ENCODE measurements at places on chromosomes 6 and 20.

DNA sequence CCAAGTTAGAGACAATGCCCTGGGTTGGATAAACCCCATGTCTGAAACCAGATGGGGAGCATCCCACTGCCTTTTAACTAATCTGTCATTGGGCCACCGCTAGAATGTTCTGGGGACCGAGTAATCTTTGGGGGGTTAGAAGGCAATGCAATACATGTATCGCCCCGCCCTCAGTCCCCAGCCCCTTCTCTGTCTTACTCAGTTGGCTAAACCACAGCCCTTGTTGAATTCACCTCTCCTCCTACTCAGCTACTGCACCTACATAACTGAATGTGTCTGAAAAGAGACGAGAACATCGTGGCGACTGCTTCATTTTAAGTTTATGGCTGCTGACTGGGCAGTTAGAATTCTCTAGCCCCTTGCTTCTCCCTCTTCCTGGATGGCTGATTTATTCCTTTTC lies 15.1 kb upstream of the CCR6 start:
- no peak for DNase-seq

DNA sequence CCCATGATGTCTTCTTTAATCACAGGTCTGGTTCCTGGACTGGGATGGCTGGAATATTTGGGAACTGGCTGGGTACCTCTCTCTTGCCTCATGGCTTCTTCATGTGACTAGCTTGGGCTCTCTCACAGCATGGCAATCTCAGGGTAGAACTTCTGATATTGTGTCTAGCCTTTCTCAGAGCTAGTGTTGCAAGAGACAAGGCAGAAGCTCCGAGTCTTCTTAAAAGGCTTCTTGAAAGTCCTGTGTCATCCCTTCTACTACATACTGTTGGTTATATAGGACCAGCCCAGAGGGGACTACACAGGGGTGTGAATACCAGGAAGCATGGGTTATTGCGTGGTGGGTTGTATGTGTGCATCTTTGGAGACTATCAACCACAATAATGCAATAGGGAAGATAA lies 23.3 kb downstream of the BCAS1 start:
- DNase-seq, result no peak

- DNase-seq, result no peak
Observed at GRCh38 chr6:78615430-78615904, 251.9 kb upstream of the IRAK1BP1 start.

DNA sequence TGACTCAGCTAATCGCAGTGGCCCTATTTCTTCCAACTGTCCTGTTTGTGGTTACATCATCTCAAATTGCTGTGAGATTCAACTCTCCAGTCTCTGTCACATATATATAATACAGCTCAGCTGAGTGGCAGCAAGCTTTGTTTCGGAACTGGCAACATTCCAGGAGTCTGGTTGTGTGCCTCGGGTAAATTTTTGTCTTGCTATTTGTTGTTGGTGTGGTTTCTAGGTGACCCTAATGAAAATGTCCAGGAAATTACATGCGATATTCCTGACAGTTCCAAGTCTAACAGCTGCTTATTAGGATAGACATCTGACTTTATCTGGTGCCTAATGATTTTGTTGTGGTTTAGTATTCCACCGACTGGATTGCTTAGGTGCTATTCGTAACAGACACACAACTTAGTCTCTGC lies 581.8 kb downstream of the CD109 start:
- DNase-seq, result no peak

DNA sequence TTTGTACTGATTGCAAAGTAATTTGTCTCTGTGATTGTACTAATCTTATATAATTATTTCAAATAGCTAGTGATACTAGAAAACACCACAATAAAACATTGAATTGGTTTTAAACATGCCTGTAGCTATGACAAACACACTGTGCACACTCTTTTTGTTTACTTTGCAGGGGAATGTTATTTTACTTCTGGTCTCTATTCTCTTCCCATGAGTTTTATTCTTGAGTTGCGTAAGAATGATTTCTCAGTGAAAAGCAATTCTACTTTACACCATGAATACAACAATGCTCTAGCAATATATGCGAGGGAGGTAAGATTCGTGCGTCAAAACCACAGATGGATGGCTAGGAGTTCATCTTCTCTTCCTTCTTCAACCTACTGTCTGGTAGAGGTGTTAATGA lies 68.4 kb upstream of the PHACTR1 start:
- no peak for DNase-seq

DNA sequence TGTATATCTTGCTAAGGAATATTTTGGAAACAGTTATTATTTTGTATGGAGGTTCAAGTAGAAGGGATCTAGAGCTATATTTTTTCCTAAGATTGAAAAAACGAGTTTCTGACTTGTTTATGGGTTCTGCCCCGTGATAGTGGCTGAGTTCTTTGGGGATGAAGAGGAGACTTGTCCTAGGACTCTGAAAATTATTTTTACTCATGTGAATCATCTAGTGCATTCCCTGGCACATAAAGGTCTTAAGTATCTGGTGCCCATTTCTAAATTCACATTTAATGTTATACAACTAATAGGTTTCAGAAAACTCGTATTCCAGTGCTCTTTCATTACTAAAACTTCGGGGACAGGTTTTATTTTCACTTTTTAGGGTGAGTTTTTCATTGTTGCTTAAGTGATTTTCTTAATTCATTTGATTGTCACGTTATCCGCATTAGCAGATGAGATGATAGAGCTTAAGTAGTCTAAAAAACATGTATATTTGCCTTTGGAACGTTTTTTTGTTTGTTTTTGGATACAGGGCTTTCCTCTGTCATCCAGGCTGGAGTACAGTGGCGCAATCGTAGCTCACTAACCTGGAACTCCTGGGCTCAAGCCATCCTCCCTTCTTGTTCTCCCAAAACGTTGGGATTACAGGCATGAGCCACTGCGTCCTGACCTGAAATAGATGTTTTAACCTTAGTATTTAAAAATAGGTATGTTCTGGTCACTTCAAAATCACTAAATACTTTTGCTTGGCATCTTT lies 2.1 kb downstream of the NFYA start:
- no peak for DNase-seq

- DNase-seq, result no peak
Observed at GRCh38 chr6:167113047-167113754, 9.7 kb upstream of the CCR6 start.

DNA sequence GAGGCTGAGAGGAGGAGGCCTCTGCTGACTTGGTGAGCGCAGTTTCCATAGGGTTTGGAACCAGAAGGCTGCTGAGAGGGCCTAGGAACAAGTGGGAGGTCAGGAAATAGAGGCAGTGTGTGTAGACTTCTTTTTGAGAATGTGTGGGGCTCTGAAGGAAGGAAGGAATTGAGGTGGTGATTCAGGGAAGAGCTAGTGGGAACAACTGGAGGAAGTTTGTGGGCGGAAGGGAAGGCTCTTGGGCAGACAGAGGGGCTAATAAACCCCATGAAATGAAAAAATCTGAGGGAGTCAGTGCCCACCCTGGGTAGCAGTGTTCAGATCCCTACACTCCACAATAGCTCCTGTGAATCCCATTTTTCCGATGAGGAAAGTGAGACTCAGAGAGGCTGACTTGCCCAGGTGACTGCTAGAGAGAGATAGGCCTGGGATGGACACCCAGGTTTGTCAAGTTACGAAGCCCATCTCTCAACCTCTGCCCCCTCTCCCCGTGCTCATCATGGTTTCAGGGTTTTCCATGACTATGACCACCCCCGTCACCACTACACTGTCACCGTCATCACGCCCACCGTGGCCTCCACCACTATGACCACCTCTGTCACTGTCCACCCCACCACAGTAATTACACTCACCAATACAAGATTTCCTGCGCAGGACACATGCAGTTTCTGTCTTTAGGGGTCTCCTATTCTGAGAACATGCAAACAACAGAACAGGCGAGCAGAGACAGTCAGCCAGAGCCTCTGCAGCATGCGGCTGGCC lies 106.4 kb downstream of the MRPL14 start:
- no peak for DNase-seq

DNA sequence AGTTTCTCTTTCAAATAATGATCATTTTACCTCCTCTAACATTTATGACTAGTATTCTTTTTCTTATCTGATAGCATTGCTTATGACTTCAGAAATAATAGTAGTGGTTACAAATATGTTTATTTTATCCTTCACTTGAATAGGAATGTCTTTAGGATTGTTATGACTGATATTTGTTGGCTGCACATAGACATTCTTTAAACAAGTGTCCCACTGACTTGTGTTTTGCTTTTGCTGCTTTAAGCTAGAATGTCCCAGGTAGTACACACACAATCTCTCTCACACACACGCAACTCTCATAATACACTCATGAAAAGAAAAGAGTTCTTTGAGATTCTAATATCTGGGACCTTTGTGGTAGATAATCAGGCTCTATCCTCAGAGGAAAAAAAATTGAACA lies 21.6 kb downstream of the KIAA1586 start:
- DNase-seq, result no peak

DNA sequence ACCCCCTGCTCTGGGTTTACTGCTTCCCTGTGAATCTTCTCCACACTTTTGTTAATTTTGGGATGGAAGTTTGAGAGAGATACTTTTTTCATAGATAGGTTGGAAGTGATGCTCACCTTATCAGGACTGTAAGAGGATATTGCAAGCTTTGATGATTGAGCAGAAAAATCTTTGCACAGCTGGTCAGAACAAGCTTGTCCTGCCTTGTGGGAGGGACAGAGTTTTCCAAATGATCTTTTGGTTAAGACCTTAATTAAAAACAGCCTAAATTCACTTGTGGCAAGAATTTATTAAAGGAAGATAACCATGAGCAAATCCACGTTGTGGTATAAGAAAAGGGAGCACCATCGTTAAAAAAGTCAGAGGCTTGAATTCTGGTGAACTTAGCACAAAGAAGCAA lies 32.2 kb downstream of the E2F3 start:
- DNase-seq, result no peak

GRCh38 chr6:169527306-169527705 lies 174.5 kb downstream of the WDR27 start:
- DNase-seq, result no peak

- no peak for DNase-seq
Observed at GRCh38 chr6:7151381-7151780, 43.6 kb downstream of the RREB1 start.

DNA sequence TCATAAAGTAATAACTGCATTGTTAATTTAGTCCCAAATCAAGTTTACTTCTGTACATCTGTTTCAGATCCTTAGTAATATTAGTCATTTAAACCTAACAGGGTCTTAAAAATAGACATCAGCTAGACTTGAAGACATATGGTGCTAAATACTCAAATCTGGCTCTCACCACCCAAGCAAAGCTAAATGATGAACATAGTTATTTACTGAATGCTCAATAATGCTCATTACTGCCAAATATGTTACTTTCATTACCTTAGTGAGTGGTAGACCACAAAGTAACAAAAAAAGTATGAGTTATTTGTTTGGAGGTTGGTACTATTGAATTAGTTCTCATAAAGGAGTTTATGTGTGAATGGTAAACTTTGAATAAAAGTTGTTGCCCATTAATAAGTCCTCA lies 502.1 kb downstream of the PKHD1 start:
- no peak for DNase-seq

DNA sequence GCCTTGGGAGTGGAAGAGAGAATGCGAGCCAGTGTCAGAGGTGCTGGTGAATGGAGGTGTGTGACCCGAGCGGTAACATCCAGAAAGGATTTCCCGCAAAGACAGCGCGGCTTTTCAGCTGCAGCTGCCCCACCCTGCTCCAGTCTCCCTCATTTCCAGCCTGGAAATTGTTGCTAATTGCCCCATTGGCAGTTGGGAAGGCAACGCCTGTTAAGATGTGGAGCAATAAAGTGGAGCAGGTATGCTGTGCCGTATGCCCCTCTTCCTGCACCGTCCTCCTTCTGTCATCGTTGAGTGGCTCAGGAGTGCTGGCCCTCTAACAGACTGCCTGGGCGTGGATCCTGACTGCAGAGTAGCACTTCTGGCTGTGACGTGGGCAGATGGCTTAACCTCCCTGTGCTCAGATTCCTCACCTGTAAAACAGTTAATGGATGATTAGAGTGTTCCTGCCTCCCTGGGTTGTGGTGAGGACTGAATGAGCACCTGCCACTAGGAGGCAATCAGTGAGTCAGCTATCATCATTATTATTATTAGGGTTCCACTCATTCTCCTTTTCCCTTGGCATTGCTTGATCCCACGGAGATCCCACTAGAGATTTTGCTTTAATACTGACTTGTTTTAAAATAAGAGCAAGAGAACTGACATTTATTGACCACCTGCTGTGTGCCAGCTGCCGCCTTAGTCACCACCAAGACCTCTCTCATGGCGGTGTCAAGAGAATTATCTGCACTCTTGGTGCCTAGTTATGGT lies 11.7 kb downstream of the ARFGEF2 start:
- DNase-seq, result no peak

DNA sequence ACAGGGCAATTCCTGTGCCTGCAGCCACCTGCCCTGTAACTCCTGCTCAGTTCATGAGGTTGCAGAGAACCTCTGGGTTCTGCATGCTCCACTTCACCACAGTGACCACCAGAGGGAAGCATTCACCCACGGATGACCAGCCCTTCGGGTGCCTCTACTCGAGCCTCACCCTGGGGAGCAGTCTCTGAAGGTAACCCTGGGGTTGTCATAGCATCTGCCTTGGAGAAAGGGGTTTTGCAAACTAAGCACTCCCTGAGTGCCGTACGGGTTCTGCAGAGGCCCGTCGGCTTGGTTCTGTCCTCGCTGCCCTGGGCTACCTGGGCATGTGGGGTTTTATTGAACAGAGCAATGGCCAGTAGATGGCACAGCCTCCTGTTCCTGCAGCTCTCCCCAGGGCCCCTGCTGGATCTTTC lies 10.2 kb upstream of the CST5 start:
- peak; percentile 32 for DNase-seq

DNA sequence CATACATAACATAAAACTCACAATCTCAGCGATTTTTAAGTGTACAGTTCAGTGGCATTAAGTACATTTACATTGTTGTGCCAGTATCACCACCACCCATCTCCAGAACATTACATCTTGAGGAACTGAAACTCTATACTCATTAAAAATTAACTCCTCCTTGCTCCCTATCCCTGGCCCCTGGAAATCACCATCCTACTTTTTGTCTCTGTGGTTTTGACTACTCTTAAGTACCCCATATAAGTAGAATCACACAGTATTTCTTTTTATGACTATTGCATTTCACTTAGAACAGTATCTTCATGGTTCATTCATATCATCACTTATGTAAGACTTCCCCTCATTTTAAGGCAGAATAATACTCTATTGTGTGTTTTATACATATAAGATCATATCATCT lies 1108.1 kb downstream of the GRIK2 start:
- no peak for DNase-seq

DNA sequence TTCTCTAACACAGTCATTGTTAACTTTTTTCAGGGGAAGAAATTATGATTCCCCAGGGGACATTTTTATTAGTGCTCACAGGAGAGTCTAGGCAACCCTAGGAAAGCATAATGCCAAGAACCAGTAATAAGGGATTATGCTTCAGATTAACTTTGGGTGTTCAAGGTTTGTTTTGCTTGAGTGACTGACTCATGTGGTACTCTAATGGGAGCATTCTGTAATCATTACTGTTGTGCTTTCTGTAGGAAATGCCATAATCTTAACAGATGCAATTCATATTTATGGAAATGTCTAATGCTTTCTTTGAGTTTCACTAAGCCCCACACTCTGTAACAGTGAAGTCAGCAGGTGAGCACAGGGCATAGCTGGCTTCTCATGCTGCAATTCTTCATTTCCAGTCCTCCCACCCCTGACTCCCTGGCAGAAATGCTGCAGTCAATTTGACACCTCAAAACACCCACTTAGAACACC lies 263.4 kb upstream of the MAN1A1 start:
- no peak for DNase-seq
